ENCODE measurements at places on chromosomes 4 and X. TPM values are rescaled to one million over a fixed set of nuclear protein-coding genes. Genes with fewer than 3 reads are reported as not detected.

The VCX2 gene
- not detected for total RNA-seq

DNA sequence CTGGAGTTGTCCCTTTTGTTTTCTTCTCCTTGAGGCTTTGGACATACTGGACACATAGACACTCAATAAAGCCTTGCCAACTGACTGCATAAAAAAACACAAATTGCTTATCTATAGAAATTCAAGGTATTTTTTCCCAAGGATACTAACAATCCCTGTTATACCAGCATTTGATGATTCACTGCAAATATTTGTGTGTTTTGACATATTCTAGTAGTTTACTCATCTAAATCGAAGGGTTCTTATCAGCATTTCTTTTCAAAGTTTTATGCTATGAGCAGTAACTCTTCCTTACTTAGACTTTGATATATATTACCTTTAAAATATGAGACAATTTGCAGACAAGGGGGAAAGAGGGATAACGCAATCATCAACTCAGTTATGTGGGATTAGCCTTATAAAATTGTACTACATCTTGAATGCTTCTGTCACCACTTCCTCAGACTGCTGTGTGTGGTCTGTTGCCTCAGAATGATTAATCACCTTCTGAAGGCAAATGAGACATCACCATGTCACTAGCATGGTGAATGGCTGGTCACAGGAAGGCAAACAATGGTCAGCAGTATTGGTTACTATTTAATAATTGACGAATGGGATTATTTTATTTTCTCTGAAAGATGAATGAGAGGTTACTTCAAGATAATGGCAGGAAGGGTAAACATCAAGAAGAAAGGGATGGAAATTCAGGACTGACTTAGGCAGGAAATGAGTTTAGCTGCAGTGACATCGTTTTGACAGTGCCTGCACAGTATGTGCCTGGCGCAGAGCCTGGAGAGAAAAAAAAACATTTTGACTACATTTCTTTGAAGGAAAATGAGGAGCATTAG, 544.3 kb upstream of the CNKSR2 start:
- DNase-seq: no peak

The USP26 gene
- not detected for total RNA-seq

The MAGEC1 gene
- total RNA-seq: not detected

DNA sequence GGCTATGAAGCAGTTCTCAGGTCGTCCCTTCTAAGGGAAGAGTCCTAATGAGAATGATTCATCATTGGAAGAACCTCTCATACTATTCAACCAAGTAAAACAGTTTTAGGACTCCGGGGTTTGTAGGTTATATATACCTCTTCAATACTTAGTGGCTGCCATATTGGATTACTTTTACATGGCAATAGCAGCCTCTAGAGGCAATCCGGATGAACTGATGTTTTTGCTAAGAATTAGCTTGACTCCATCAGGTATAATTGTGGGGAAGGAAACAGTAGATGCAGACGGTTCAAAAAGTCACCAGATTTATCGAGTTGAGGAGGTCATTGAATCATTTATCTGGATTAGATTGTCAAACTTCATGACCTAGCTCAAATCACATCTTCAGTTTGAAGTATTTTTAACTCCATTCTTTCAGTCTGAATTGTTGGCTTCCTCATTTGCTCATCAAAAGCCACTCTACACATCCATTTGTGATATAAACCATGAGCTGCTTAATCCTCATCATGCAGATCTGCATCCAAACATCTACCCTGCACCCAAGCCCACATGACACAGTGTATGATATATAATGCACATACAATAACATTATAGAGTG, 28.4 kb downstream of the GUCY1B1 start:
- no peak for DNase-seq

GRCh38 chr4:150123796-150124677, 45.8 kb downstream of the DCLK2 start:
- no peak for DNase-seq

DNA sequence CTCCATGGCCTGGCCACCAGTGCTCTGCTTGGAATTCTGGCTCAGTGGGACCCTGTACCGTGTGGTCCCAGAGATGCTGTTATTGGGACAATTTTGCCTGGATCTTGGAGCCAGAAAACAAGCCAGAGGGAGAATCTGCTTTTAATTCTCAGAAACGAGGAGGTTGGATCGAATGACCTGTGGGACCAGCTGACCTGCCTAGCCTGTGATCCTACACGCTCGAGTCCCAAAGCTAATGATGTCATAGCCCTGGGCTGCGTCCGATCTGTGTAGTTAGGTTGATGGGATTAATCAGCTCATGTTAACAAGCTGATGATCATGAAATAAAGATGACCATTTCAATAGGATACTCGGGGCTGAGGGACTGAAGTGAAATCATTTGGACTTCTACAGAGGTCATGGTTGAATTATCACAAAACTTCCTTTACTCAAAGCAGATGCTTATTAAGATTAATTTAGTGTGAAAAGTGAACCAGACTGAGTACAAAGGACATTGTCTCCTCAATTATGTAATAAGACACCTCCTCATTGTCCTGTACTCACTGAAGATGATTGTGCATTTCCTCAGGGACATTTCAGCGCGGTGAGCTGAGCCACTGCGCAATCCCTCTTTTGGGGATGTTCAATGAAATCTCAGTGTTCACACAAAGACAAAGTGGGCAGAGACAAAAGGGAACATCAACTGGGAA, 51.9 kb upstream of the STX18 start:
- DNase-seq: no peak

DNA sequence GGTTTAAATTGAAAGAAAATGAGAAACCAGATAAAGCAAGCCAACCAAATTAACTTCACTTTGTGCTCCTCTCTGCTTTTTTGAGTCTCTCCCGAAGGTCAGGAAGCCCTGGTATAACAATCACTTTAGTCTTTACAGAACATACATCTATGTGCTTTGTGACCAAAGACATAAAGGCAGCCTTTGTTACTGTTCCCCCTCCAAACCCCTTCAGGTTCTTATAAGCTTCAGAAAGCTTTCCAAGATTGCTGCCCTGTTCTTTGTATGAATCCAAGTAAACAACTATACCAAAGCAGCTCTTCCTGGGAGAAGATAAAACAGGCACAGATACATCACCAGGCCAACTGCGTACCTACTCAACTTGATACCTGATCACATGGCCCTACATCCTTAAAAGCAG, 28.7 kb downstream of the RLIM start:
- no peak for DNase-seq

DNA sequence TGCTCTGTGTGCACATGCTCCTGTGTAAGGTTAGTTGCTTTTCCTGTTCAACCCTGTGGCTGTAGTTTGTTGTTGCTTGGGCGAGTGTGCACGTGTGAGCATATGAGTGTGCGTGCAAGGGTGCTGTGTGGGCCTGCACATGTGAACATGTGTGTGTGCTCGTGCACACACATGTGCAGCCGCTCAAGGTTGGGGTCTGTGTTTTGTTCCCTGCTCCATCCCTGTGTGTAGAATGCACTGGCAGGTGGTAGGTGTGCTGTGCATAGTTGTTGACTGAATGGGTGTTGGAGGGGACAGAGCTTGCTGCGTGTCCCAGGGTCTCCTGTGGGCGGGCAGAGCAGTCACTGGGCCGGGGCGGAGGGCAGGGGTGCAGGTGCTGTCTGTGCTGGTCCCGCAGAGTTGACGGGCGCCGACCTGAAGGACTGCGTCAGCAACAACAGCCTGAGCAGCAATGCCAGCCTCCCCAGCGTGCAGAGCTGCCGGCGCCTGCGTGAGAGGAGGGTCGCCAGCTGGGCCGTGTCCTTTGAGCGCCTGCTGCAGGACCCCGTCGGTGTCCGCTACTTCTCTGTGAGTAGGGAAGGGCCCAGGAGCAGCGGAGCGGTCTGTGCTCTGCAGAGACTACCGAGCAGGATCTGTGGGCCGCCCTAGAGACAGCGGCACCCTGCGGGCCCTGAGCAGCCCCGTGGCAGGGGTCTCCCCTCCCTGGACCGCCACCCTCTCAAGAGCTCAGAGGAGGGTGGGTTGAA, 27.9 kb upstream of the HGFAC start:
- DNase-seq: peak; percentile 22

The ABLIM2 gene
- 7.5 TPM for total RNA-seq

The DCAF8L2 gene
- total RNA-seq: not detected

DNA sequence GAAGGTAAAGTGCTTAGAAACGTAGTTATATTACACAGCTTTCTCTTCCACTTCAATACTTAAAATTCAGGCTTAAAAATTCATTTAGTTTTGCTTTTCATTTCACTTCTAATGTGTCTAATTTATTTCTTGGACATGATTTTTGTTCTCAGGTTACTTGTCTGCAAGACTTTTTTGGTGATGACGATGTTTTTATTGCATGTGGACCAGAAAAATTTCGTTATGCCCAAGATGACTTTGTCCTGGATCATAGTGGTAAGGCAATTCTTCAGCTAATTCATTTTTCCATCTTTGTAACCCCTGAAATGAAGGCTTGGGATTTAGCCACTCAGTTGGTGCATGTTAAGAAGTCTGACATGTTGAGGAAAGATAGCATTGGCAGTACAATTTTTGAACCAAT, 114.7 kb downstream of the DCLK2 start:
- no peak for DNase-seq

DNA sequence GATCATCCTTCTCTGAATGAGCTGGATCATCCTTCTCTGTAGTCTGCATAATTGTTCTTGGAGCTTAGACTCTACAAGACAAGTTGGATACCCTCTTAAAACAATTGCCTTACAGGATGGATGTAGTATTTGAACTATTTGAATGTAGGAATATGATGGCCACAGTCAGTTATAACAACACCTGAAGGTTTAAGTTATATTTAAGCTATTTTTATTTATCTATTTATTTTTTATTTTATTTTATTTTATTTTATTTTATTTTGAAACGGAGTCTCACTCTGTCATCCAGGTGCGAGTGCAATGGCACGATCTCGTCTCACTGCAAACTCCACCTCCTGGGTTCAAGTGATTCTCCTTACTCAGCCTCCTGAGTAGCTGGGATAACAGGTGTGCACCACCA, 149.9 kb upstream of the SLIT2 start:
- DNase-seq: no peak

DNA sequence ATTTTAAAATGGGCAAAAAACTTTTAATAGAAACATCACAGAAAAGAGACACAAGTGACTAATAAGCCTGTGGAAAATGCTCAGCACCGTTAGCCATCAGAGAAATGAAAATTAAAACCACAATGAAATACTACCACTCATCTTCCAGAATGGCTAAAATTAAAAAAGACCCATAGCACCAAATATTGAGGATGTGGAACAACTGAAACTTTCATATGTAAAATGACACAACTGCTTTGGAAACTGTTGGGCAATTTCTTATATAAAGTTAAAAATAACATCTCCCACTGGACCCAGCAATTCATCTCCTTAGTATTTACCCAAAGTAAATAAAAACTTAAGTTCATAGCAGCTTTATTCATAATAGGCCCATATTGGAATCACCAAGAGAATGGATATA, 94.2 kb downstream of the TENM3 start:
- DNase-seq: no peak

The TMSB15B gene
- total RNA-seq: 68.6 TPM

- DNase-seq: no peak
These were observed at the start of gene RNF212 for GRCh38 chr4:1113311-1114009. Gene RNF212 (minus strand): TSS chr4:1113564. CDS start chr4:1113464, 100 bp downstream.

DNA sequence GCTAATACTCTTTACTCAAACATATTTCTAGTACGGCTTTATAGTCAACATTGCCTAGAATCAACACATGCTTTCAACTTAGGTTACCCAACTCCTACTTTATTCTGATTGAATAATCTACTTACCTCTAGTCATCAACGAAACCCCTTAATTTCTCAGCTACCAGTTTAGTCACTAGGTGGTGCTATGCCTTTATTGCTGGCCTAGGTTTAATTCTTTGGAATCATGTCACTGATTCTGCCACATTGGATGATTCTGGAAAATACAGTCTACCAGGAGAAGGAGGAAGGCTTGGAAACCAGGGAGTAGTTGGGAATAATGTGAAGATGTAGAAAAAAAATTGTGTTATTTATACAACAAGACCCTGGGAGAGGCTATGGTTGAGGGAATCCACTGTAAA, 167.7 kb downstream of the DCAF12L2 start:
- no peak for DNase-seq

DNA sequence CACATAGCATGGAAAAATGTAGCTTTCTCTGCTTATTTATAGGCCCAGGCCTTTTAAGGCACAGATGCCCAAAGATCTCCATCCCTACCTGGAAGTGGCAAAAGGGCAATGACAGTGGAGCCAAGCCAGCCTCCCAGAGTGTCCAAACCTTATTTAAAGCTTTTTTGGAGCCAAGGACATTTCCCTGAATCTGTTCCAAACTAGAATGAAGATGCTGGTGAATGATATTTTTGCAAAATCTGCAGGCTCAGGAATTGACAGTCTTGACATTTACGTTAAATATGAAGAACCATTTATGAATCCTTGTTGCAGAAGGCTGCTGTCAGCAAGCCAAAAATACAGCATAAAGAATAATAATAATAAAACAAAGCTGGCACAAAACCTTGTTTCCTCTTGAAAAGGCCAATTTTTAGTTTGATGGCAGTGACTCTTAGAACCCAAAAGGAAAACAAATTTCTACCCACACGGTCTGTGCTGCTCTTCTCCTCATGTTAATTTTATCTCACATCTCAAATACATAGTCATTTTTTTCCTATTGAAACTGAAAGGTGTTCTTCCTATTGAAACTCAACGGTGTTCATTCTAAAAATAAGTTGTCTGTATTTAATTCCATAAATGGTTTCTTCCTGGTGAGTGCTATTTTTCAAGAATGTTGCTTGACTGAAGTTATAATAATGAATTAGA, 206.3 kb upstream of the TBL1X start:
- no peak for DNase-seq

- DNase-seq: no peak
These were observed 201.9 kb upstream of the BCOR start for GRCh38 chrX:40299641-40300046.

- DNase-seq: no peak
These were observed 70.1 kb upstream of the LSM6 start for GRCh38 chr4:146105464-146105863.

DNA sequence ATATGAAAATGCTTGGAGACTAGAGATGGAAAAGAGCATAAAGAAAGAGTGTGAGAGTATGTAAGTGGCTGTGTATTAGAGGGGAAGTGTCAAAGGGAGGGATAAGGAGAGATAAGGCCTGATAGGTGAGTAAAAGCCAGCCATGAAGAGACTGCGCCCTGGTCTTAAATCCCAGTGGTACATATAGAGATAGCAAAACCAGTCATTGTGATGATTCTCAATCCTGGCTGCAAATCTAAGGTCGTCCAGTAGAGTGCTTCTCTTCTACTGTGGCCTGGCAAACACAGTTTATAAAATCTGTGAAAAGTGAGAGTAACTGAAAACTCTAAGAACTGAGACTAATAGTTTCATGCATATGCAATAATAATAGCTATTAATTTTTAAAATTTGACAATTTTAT, 86.9 kb downstream of the MAB21L2 start:
- no peak for DNase-seq

The AVPR2 gene
- not detected for total RNA-seq

- DNase-seq: no peak
These were observed 70.0 kb upstream of the FAM241A start for GRCh38 chr4:112075129-112075753.

GRCh38 chrX:51395810-51396728, 63.4 kb downstream of the NUDT10 start:
- peak; percentile 73 for DNase-seq

The CNKSR2 gene
- total RNA-seq: 18.5 TPM

GRCh38 chr4:16206848-16207247, 19.4 kb downstream of the TAPT1 start:
- DNase-seq: no peak

GRCh38 chr4:103915224-103915869, 195.6 kb upstream of the TACR3 start:
- no peak for DNase-seq

Data from glutamatergic neuron (in vitro differentiated cells).